ENCODE measurements at places on chromosomes 3 and 15.

GRCh38 chr15:89244574-89244903, 760 bp downstream of the FANCI start:
- peaks cover 18% of the 10 kb centered on the region for H3K4me1 ChIP-seq
- H3K4me3 ChIP-seq, result peak overlapping the region; percentile 71
- no peak overlapping the region for H3K27ac ChIP-seq
- no peak for DNase-seq
- no peaks in the 10 kb centered on the region for H3K36me3 ChIP-seq

DNA sequence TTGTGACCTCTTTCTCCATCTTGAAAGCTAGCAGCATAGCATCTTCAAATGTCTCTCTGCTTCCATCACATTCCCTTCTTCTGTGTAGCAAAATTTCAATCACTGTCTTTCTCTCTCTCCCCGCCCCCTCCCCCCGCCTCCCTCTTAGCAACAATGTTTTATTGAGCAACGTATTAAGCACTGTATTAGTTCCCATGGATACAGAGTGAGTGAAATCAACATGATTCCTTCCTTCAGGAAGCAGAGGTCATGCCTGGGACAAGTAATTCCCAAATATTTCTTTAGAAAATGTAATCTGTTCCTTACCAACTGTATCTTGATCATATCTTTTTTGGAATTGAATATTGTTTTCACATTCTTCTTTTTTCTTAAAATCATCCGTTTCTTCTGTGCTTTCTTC, 373.7 kb upstream of the NECTIN3 start:
- no peak overlapping the region for H3K4me3 ChIP-seq
- H3K36me3 ChIP-seq, result no peaks in the 10 kb centered on the region
- H3K27ac ChIP-seq, result no peak overlapping the region
- no peak for DNase-seq
- no peaks in the 10 kb centered on the region for H3K27me3 ChIP-seq
- H3K4me1 ChIP-seq, result no peaks in the 10 kb centered on the region

- DNase-seq, result no peak
- H3K27ac ChIP-seq, result peak overlapping the region; percentile 21
- no peak overlapping the region for H3K4me3 ChIP-seq
- H3K4me1 ChIP-seq, result peaks cover 10% of the 10 kb centered on the region
- H3K27me3 ChIP-seq, result no peaks in the 10 kb centered on the region
These were observed 8.0 kb upstream of the ANKRD28 start for GRCh38 chr3:15805756-15806266.

DNA sequence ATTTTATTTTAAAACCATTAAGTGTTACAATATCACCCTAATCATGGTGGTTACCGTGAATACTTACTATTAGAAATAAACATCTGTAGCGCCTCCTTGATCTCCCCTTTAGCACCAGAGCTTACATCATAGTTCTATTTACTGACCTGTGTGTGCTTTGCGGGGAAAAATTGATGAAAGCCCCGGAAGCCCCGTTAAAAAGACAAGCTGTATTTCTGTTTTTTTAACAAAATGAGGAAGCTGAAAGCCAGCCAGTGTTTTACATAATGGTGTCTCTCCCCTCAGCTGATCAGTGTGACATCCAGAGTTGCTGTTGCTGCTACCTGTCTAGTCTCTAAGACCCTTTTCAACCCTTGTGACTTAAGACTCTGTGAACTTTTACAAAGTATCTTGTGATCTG, 100.8 kb downstream of the OPA1 start:
- no peak overlapping the region for H3K4me3 ChIP-seq
- no peaks in the 10 kb centered on the region for H3K4me1 ChIP-seq
- no peaks in the 10 kb centered on the region for H3K36me3 ChIP-seq
- H3K27ac ChIP-seq, result no peak overlapping the region

- no peak for DNase-seq
- H3K27me3 ChIP-seq, result no peaks in the 10 kb centered on the region
- peaks cover 22% of the 10 kb centered on the region for H3K4me1 ChIP-seq
- no peaks in the 10 kb centered on the region for H3K36me3 ChIP-seq
- no peak overlapping the region for H3K4me3 ChIP-seq
- H3K27ac ChIP-seq, result no peak overlapping the region
These were observed 18.3 kb downstream of the FBXO22 start for GRCh38 chr15:75921732-75922703.

DNA sequence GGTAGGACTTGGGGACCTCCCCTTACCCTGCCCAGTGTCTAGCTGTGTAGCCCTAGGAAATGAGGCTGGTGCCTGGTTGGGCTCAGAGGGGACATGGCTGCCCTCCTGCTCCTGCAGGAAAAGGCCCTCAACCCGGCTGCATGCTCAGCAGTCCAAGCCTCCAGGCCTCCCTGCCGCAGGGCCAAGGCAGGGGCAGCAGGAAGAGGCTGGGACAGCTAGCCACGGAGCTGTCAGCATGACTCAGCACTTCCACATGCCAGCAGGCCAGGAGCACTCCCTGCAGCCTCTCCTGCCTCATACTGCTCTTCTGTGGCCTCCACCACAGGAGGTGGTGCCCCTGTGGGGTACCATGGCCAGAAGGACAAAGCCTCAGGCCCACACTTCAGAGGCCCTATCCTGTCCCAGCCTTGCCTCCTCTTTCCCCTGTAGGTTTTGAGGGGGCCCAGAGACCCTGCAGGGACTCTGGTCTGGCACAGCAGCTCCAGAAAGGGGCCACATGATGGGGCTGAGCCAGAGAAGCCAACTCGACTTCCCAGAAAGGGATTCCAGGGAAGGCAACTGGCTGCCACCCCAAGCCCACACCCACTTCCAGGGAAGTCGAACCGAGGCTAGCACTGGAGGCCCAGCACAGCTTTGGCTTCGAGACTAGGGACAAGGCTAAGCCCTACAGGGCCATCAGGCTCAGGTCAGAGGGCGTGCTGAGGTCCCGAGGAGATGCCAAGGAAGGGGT, 19.5 kb downstream of the TKT start:
- no peaks in the 10 kb centered on the region for H3K4me1 ChIP-seq
- H3K4me3 ChIP-seq, result no peak overlapping the region
- no peaks in the 10 kb centered on the region for H3K27me3 ChIP-seq
- peaks cover 72% of the 10 kb centered on the region for H3K36me3 ChIP-seq
- DNase-seq, result peak; percentile 86
- peak overlapping the region; percentile 77 for H3K27ac ChIP-seq

GRCh38 chr3:23656821-23657220, 148.9 kb upstream of the UBE2E1 start:
- no peaks in the 10 kb centered on the region for H3K27me3 ChIP-seq
- no peak overlapping the region for H3K4me3 ChIP-seq
- H3K4me1 ChIP-seq, result no peaks in the 10 kb centered on the region
- H3K36me3 ChIP-seq, result no peaks in the 10 kb centered on the region
- no peak overlapping the region for H3K27ac ChIP-seq

GRCh38 chr15:64503197-64503596, 42.8 kb downstream of the ZNF609 start:
- no peak for DNase-seq
- H3K27ac ChIP-seq, result peak overlapping the region; percentile 73
- no peak overlapping the region for H3K4me3 ChIP-seq
- no peaks in the 10 kb centered on the region for H3K27me3 ChIP-seq
- peaks cover 69% of the 10 kb centered on the region for H3K4me1 ChIP-seq
- H3K36me3 ChIP-seq, result no peaks in the 10 kb centered on the region

DNA sequence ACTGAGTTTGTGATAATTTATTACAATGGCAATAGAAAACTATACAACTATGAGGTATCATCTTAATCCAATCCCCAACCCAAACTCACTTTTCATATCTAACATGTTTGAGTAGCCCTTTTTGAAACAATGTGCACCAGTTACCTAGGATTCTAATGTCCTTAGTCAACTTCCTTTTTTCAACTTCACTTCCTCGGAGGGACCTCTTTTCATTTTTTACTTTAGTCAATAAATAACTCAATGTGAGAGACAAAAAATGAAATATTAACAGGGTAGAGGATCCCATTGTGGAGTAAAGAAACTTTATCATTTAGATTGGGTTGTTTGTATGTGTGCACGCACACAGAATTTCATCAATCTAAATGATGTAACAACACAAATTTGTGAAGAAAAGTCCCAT, 193.6 kb upstream of the LRRC3B start:
- H3K4me1 ChIP-seq, result no peaks in the 10 kb centered on the region
- no peak overlapping the region for H3K4me3 ChIP-seq
- H3K27me3 ChIP-seq, result no peaks in the 10 kb centered on the region
- DNase-seq, result no peak
- no peaks in the 10 kb centered on the region for H3K36me3 ChIP-seq

GRCh38 chr15:44159492-44159891, 35.6 kb downstream of the FRMD5 start:
- no peak overlapping the region for H3K4me3 ChIP-seq
- DNase-seq, result no peak
- H3K36me3 ChIP-seq, result no peaks in the 10 kb centered on the region
- no peak overlapping the region for H3K27ac ChIP-seq

DNA sequence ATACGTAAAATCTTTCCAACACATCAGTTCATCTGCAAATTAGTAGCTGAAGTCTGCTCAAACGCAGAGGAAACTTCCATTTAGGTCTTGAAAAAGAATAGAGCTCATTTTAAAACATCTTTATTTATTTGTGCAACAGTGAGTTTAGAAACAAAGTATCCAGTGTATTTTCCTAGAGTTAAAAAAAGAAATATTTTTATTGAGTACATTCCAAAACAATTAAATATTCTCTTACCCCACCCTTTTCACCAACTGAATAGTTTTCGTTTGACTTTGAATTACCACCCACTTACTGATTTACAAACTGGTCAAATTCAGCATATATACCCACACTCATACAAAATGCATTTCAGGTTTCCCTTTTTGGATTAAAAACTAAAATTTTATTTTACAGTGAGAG, 104.7 kb downstream of the ZBTB20 start:
- no peak overlapping the region for H3K4me3 ChIP-seq
- H3K27ac ChIP-seq, result no peak overlapping the region
- no peaks in the 10 kb centered on the region for H3K36me3 ChIP-seq
- H3K4me1 ChIP-seq, result peaks cover 4% of the 10 kb centered on the region
- no peak for DNase-seq

DNA sequence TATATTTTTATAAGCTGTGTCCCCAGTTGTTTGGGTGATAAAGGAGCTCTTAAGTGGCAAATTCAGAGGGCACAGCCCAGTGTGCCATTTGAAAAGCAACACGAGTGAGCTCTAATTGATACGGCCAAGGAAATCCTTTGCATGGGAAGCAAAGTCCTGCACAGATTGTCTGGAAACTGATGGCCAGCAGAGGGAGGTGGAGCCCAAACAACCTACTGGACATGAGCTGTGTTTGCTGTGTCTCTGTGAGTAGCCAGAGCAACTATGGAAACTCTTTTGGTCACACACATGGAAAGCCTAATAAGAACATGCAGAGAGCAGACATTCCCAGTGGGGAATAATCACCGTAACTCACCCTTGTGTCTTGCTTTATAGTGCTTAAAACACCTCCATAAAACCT, 24.4 kb downstream of the ONECUT1 start:
- no peaks in the 10 kb centered on the region for H3K36me3 ChIP-seq
- no peak for DNase-seq
- no peak overlapping the region for H3K4me3 ChIP-seq
- H3K27me3 ChIP-seq, result no peaks in the 10 kb centered on the region
- H3K27ac ChIP-seq, result no peak overlapping the region

DNA sequence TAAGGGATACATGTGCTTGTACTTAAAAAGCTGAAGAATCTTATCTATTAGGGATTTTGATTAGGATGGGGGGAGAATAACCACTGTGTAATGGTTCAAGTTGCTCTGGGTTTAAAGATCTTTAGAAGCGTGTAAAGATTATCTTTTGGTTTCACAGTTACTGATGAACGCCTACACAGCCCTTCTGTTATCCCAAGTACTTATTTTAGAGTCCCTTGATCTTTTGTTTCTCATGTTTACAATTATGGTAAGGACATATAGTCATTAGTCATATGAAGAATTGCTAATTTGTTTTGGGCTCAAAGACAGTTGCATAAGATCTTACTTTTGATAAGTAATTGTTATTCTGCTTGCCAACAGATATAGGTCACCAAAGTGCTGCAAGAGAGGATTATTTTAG, 160.1 kb downstream of the PLCL2 start:
- H3K27me3 ChIP-seq, result no peaks in the 10 kb centered on the region
- no peak overlapping the region for H3K27ac ChIP-seq
- H3K4me3 ChIP-seq, result no peak overlapping the region
- no peaks in the 10 kb centered on the region for H3K4me1 ChIP-seq

GRCh38 chr3:74537164-74537563, 77.3 kb downstream of the CNTN3 start:
- H3K27ac ChIP-seq, result no peak overlapping the region
- no peaks in the 10 kb centered on the region for H3K36me3 ChIP-seq
- H3K27me3 ChIP-seq, result no peaks in the 10 kb centered on the region
- no peaks in the 10 kb centered on the region for H3K4me1 ChIP-seq

GRCh38 chr3:126311338-126311978, 45.8 kb downstream of the KLF15 start:
- H3K36me3 ChIP-seq, result no peaks in the 10 kb centered on the region
- peaks cover 13% of the 10 kb centered on the region for H3K4me1 ChIP-seq
- H3K27ac ChIP-seq, result no peak overlapping the region
- no peak overlapping the region for H3K4me3 ChIP-seq

DNA sequence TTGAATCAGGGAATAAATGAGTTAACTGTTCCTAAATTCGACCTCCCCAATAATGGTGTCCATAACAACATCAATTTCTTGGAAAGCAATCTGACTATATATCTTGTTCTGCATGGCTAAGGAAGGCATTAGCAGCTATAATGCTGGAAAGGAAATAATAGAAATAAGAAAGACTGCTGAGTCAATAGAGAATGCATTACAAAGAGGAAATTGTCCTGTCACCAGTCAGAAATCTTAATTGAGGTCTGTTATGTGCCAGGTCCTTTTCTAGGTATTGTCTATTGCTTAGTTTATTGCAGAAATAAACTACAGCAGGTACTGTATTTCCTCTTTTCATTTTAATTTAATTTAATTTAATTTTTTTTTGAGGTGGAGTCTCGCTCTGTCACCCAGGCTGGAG, 5.9 kb upstream of the PPP1R2 start:
- H3K4me1 ChIP-seq, result peaks cover 23% of the 10 kb centered on the region
- no peak overlapping the region for H3K27ac ChIP-seq
- no peak for DNase-seq
- H3K27me3 ChIP-seq, result no peaks in the 10 kb centered on the region
- no peaks in the 10 kb centered on the region for H3K36me3 ChIP-seq

DNA sequence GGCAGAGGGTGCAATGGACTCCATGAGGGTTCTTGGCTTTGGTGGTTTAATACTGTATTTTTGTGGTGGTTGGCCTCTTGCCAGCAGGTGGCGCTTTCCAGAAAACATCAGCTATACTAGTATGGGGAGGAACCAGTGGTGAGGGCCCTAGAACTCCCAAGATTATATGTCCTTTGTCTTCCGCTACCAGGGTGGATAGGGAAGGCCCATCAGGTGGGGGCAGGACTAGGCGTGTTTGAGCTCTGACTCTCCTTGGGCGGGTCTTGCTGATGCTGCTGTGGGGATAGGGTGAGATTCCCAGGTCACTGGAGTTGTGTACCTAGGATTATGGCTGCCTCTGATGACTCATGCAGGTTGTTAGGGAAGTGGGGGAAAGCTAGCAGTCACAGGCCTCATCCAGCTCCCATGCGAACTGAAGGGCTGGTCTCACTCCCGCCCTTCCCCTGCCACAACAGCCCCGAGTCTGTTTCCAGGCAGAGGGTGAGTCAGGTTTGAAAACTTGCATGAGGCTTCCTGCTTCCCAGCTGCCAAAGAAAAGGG, 357.7 kb downstream of the OTOL1 start:
- H3K27me3 ChIP-seq, result no peaks in the 10 kb centered on the region
- H3K27ac ChIP-seq, result no peak overlapping the region
- no peak overlapping the region for H3K4me3 ChIP-seq
- no peaks in the 10 kb centered on the region for H3K36me3 ChIP-seq
- peaks cover under 1% of the 10 kb centered on the region for H3K4me1 ChIP-seq

- H3K4me1 ChIP-seq, result no peaks in the 10 kb centered on the region
- H3K27ac ChIP-seq, result no peak overlapping the region
- H3K27me3 ChIP-seq, result no peaks in the 10 kb centered on the region
These were observed 28.0 kb upstream of the SUCNR1 start for GRCh38 chr3:151845306-151845905.
